ENCODE measurements at places on chromosomes 11 and 22. TPM values are rescaled to one million over a fixed set of nuclear protein-coding genes. Genes with fewer than 3 reads are reported as not detected.

- H3K4me1 ChIP-seq, result peaks cover 13% of the 10 kb centered on the region
- no peak for DNase-seq
- H3K36me3 ChIP-seq, result no peaks in the 10 kb centered on the region
- H3K27me3 ChIP-seq, result peaks cover 11% of the 10 kb centered on the region
These were observed 2.1 kb upstream of the LRRC32 start for GRCh38 chr11:76672431-76673175.

- no peak overlapping the region for H3K4me3 ChIP-seq
- H3K27ac ChIP-seq, result no peak overlapping the region
- H3K4me1 ChIP-seq, result peaks cover 15% of the 10 kb centered on the region
- H3K27me3 ChIP-seq, result peaks cover 18% of the 10 kb centered on the region
- no peak for DNase-seq
These were observed 126.6 kb upstream of the ARHGAP20 start for GRCh38 chr11:110838808-110839207.

GRCh38 chr22:39717099-39717498 is 146.5 kb downstream of the CACNA1I start:
- H3K27me3 ChIP-seq, result peaks cover 29% of the 10 kb centered on the region
- peaks cover 4% of the 10 kb centered on the region for H3K4me1 ChIP-seq
- no peak overlapping the region for H3K27ac ChIP-seq
- H3K4me3 ChIP-seq, result no peak overlapping the region
- no peaks in the 10 kb centered on the region for H3K36me3 ChIP-seq

GRCh38 chr11:19931141-19931770 is 218.6 kb downstream of the NAV2 start:
- no peaks in the 10 kb centered on the region for H3K27me3 ChIP-seq
- peak overlapping the region; percentile 95 for H3K27ac ChIP-seq
- DNase-seq, result no peak
- H3K4me3 ChIP-seq, result peak overlapping the region; percentile 50

DNA sequence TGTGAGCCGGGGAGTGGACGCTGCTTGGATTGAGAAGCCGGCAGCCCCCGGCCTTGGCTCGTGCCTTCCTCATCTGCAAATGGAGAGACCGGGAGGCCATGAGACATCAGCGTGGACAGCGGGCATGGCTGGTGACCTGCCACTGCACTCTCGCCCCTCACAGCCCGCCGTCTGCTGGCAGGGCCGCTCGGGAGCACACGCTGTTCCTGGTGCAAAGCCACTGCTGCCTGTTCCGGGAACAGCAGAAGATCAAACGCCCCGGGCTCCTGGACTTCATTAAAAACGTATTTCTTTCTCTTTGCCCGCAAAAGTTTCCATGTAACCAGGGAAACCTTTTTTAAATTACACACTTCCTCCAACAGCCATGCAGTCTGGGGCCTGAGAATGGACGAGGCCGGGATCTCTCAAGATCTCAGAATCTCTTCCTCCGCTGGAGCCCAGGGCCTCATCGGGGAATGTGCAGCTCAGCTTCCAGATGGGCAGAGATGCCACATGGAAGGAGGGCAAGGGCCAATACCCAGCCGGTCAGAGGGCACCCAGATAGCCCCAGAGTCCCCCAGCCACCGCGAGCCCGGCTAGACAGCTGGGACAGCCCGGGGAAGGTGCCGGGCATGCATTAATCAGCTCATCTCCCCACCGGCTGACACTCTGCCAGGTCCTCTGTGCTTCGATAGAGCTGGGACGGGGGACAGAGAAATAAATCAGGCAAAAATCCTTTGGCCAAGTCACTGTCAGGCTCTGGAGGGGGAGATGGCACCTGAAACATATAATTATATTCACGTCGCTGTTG is 62.8 kb upstream of the PRR5 start:
- DNase-seq, result no peak
- peaks cover 8% of the 10 kb centered on the region for H3K4me1 ChIP-seq
- H3K36me3 ChIP-seq, result no peaks in the 10 kb centered on the region
- no peak overlapping the region for H3K4me3 ChIP-seq

DNA sequence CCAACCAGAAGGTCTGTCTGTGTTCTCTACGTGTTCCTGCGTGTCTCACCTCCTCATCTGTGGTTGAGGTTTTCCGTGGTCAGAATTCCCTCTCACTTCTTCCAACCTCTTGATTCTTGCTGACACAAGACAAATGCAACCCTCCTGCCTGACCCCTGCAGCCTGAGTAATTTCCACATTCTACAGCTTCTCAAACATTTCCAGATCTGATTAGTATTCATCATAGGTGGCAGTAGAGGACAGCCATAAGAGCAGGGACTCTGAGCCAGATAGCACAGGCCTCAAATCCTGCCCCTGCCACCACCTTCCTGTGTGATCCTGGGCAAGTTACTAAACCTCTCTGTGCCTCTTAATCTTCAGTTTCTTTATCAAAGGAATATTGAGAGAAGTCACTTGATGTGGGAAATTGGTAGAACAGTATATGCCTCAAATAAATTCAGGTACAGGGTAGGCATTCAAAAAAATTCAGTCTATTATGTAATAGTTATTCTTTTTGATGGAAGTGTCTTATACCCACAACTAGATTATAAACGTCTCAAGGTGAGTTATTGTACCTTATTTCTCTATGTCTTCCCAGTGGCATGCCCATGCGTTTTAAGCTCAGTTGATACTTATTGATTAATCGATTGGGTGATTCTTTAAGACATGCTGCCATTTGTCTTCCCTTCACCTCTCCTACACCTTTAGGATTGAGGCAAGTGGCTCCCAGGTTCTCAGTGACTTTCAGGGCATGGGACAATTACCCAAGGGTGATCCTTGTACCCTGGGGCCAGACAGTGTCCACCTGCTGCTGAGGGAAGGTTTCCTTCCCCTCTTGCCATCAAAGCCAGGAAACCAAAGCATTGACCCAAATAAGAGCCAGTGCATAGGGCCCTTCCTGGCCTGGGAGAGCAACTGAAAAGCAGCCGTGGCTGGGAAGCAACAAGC is 19.6 kb downstream of the POU2AF1 start:
- no peak overlapping the region for H3K4me3 ChIP-seq
- no peak for DNase-seq
- no peak overlapping the region for H3K27ac ChIP-seq
- H3K4me1 ChIP-seq, result no peaks in the 10 kb centered on the region
- H3K27me3 ChIP-seq, result peaks cover 6% of the 10 kb centered on the region

DNA sequence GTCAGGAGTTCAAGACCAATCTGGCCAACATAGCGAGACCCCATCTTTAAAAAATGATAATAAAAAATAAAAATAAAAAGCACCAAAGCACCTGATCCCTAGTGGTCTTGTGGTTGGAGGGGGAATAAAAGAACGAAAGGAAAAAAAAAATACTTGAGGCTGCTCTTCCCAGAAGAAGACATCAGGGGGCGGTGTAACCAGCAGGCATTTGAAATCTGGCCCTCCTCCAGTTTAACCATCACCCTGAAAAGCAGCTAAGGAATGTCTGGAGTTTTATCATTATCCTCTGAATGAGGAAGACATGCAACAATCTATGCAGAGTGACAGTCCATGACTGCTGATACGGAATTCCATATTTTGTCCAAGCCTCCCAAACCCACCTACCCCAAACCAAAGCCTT is 5.6 kb upstream of the KCTD17 start:
- no peak for DNase-seq
- no peaks in the 10 kb centered on the region for H3K36me3 ChIP-seq
- H3K4me1 ChIP-seq, result peaks cover 2% of the 10 kb centered on the region
- H3K4me3 ChIP-seq, result no peak overlapping the region

- H3K4me1 ChIP-seq, result peaks cover 3% of the 10 kb centered on the region
- no peak overlapping the region for H3K4me3 ChIP-seq
- DNase-seq, result no peak
- no peak overlapping the region for H3K27ac ChIP-seq
- H3K27me3 ChIP-seq, result no peaks in the 10 kb centered on the region
These were observed 711.1 kb upstream of the LRRC4C start for GRCh38 chr11:42170601-42171000.

DNA sequence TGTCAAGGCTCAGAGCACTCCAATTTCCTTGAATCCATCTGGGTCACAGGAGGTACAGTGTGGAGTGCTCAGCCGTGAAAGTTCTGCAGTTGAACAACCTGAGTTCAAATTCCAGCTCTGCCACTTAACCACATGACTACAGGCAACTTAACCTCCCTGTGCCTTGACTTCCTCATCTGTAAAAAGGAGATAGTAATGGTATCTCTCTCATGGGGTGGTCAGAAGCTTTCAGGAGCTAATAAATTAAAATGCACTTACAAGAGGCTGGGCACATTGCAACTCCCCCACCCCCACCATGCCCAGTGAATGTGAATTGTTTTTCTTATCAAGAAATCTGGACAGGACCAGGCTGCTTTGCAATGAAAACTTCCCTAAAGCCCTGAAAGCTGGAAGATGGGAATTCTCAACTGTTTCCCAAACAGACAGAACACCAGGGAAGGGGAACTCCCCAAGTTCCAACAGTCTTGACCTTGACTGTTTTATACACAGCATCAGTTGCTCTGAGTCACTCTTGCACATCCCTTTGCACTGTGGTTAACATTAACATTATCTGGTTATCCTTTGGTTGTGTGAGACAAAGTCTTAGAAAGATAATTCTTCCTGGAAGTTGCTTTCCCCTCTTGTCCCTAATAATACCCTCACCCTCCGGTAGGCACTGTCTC is 137.0 kb downstream of the SLC1A2 start:
- H3K4me1 ChIP-seq, result no peaks in the 10 kb centered on the region
- peak overlapping the region; percentile 8 for H3K27ac ChIP-seq
- peaks cover 5% of the 10 kb centered on the region for H3K27me3 ChIP-seq
- H3K36me3 ChIP-seq, result no peaks in the 10 kb centered on the region
- no peak for DNase-seq
- H3K4me3 ChIP-seq, result no peak overlapping the region

- peaks cover 59% of the 10 kb centered on the region for H3K27me3 ChIP-seq
- H3K4me1 ChIP-seq, result no peaks in the 10 kb centered on the region
- H3K36me3 ChIP-seq, result no peaks in the 10 kb centered on the region
- no peak overlapping the region for H3K27ac ChIP-seq
- DNase-seq, result no peak
- H3K4me3 ChIP-seq, result no peak overlapping the region
These were observed 102.1 kb downstream of the C11orf91 start for GRCh38 chr11:33598426-33599069.

DNA sequence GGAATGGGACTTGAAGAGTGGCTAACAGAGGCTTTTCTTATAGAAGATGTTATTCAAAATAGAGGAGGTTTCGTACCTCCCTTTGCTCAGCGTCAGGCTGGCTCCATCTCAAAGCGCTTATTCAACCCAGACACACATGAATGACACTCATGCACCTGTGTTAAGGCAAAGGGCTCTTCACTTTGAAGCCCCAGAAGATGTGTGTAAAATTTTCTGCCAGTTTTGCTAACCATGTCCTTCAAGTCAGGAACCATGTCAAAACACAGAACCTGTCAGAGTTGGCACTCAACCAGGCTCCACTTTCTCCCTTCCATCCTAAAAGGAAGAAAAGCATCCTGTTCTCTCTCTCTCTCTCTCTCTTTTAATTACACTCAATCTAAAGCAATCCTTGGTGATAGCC is 352.8 kb upstream of the NARS2 start:
- peak overlapping the region; percentile 71 for H3K27ac ChIP-seq
- no peak for DNase-seq
- H3K27me3 ChIP-seq, result no peaks in the 10 kb centered on the region
- peaks cover 4% of the 10 kb centered on the region for H3K36me3 ChIP-seq
- H3K4me3 ChIP-seq, result no peak overlapping the region

DNA sequence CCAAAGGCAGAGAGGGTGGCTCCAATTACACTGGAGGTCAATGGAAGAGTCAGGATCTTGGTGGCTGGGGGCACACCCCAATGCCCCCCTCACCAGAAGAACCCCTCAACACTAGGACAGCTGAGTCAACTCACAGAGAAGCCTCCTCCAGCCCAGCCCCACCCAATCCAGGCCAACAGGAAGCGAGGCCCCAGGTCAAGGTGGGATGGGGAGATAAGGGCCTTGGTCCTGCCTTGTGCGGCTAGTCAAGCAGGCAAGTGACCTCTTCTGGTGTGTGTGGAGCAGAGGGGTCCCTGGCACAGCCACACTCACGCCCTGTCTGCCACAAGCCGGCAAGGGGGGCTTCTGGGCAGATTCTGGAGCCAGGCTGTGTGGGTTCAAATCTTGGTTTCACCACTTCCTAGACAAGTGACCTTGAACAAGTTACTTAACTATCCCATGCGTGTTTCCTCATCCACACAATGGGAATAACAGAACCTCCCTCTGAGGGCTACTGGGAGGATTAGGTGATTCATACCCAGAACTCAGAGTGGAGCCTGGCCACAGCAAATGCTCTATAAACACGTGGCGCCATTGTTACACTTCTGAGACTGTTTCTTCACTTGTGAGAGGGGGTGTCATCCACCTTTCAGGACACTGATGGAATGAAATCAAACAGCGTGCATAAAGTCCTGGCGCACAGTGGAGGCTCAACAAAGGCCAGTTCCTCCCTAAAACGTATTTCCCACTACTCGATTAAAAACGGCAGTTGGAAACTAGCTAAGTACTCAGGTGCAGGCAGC is 3.2 kb downstream of the TTLL12 start:
- no peaks in the 10 kb centered on the region for H3K27me3 ChIP-seq
- peaks cover 15% of the 10 kb centered on the region for H3K36me3 ChIP-seq
- H3K4me1 ChIP-seq, result peaks cover 18% of the 10 kb centered on the region
- H3K27ac ChIP-seq, result no peak overlapping the region

DNA sequence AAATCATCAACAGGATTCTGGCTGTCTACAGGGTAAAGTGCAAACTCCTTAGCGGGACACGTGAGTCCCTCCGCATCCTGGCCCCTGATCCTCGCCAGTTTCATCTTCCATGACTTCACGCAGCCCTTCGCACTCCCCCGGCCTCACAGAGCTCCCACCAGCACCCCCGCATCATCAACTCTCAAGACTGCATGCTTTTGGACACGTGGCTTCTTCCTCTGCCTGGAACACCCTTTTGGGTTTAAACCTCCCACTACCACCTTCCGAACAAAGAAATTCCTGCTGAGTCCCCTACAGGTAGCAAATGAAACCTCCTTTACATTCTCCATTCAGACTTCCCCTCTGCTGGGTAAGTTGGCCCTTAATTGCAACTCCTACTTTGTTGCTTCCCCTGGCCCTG is 12.6 kb upstream of the EIF3M start:
- H3K4me1 ChIP-seq, result peaks cover 43% of the 10 kb centered on the region
- H3K27ac ChIP-seq, result peak overlapping the region; percentile 24
- peaks cover 10% of the 10 kb centered on the region for H3K27me3 ChIP-seq
- no peaks in the 10 kb centered on the region for H3K36me3 ChIP-seq

- no peaks in the 10 kb centered on the region for H3K36me3 ChIP-seq
- DNase-seq, result peak; percentile 59
- peak overlapping the region; percentile 77 for H3K27ac ChIP-seq
- H3K4me3 ChIP-seq, result no peak overlapping the region
- no peaks in the 10 kb centered on the region for H3K27me3 ChIP-seq
These were observed 11.9 kb downstream of the CHRM1 start for GRCh38 chr11:62909107-62909894.

DNA sequence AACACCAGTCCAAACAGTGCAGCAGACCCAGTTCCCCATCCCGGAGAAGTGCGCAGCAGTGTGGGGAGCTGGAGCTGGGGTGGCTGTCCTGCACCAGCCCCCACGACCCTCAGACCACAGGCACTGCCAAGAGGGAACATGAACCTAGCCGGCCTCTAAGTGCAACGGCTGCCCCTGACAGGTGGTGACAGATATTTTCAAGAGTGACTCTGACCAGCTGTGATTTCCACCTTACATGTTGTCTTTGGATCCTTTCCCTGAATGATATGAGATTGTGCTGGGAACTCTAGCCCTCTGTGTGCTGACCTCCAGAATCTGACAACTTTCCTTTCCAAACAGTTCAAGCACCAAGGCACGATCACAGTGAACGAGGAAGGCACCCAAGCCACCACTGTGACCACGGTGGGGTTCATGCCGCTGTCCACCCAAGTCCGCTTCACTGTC is 12.6 kb downstream of the SERPIND1 start:
- H3K36me3 ChIP-seq, result peaks cover 8% of the 10 kb centered on the region
- no peak for DNase-seq
- no peaks in the 10 kb centered on the region for H3K4me1 ChIP-seq
- no peaks in the 10 kb centered on the region for H3K27me3 ChIP-seq
- H3K4me3 ChIP-seq, result no peak overlapping the region

The APOA5 gene
- not detected for total RNA-seq

The MN1 gene
- 49.6 TPM for total RNA-seq

The DERL3 gene
- 24.8 TPM for total RNA-seq

The OR4A16 gene
- total RNA-seq, result not detected
